Skeletal muscle cell (primary cell): ENCODE measurements at places on chromosomes 13 and 19.

DNA sequence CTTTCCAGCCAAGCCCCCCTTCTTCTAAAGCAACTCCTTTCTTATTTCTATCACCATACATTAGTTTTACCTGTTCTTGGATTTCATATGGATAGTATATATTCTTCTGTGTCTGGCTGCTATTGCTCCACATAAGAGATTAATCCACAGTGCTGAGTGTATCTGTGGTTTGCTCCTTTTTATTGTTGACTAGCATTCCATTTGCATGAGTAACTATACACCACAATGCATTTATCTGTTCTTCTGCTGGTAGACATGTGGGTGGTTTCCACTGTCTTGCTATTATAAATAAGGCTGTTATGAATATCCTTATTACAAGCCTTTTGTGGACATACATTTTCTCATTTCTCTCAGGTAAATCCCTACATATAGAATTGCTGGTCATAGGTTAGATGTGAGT lies 138.2 kb downstream of the SLC7A1 start:
- peak; percentile 62 for DNase-seq

- DNase-seq: no peak
Observed at GRCh38 chr19:3302755-3303154, 63.6 kb upstream of the NFIC start.

DNA sequence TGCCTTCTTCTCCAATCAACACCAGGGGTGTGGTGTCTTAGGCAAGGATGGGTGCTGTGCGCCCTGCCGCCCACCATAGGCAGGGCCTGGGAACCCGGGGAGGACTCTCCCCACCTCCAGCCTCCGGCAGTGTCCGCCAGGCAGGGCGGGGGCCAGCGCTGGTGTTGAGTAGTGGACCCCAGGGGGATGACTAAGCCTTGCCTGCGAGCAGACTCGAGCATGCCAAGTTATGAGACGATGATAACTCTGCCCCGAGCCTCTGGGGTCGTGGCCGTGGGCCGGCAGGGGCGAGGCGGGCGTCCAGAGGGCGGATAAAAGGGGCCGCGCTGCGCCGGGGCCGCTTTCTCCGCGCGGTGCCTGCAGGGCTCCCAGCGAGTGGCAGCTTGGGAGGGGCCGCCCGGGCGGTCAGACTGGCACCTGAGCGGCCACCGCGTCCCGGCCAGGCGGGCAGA lies at the start of gene MEDAG:
Gene MEDAG (plus strand): TSS at position 340 of the 452 bp plus-strand sequence. CDS start 245 bp downstream, outside the sequence.
- peak; percentile 90 for DNase-seq

- DNase-seq: no peak
Observed at GRCh38 chr19:40136818-40137217, 46.1 kb upstream of the ZNF780A start.

DNA sequence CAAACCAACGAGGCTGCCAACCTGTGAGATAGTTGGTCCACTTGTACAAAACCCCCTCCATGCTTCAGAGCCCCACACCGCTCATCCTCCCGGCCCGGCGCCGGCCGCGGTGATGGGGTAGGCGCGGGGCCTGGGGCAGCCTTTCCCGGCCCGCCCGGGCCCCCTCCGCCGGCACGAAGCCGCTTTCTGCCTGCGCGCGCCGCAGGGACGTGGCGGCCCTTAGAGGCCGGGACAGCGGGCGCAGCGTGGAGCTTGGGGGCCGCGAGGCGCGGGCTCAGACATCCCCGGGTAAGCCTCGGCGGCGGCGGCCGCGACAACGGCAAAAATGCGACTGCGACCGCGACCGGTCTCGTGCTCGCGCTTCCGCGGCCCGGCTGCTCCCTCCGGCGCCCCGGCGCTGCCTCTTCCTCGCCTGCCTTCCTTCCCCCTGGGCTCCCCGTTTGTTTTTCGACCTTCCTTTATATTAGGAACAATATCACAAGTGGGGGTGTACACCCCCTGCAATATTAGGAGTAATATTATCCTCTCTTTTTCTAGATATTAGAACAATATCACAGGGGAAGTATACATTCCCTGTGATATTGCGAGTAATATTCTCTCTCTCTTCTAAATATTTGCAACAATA lies 53.9 kb upstream of the CEACAM21 start:
- no peak for DNase-seq

GRCh38 chr13:105327581-105328126 lies 1207.8 kb downstream of the EFNB2 start:
- no peak for DNase-seq

GRCh38 chr13:80428349-80429096 lies 87.6 kb upstream of the SPRY2 start:
- DNase-seq: no peak

GRCh38 chr13:27495551-27495950 lies 45.2 kb upstream of the MTIF3 start:
- DNase-seq: no peak

- DNase-seq: no peak
Observed at GRCh38 chr13:33134213-33134612, 118.0 kb downstream of the KL start.

DNA sequence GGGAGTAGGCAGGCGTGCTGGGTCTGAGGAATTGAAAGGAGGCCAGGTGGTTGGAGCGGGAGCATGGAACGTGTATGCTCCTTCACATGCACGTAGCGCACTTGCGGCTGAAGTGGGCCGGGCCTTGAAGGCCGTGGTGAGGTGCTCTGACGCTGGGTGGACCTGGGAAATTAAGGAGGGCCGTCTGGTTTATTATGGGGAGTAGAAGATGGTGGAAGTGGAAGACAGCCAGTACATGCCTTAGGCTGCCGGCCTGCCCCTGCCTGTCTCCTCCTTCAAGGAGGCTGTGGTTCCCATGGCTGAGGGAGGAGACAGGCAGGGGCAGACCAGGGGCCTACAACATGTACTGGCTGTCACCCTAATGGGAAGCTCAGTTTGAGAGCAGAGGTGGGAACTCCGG lies 23.9 kb downstream of the GATAD2A start:
- DNase-seq: no peak

DNA sequence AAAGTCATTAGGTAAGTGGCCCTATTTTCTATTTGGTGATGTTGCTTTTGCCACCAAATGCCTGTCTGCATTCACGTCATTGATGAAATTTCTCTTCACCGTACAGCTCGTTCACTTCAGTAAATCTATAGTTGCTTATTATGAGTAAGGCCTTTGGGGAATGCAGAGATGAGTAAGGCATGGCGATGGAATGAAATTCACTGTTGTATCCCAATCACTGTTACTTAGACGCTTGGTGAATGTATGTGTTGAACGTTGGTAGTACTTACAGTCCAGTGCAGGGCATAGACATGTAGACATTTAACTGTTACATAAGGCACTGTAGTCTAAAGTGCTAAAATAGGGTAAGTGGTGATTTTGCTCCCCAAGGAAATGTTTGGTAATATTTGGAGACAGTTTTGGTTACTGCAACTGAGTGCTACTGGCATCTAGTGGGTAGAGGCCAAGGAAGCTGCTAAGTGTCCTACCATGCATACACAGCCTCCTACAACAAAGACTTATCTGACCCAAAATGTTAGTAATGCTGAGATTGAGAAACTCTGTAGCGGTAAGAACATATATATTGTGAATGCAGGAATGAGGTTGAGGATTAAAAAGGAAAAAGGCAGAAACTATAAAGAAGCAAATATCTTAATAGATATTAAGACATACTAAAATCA lies 5.8 kb downstream of the AKAP11 start:
- DNase-seq: peak; percentile 29

DNA sequence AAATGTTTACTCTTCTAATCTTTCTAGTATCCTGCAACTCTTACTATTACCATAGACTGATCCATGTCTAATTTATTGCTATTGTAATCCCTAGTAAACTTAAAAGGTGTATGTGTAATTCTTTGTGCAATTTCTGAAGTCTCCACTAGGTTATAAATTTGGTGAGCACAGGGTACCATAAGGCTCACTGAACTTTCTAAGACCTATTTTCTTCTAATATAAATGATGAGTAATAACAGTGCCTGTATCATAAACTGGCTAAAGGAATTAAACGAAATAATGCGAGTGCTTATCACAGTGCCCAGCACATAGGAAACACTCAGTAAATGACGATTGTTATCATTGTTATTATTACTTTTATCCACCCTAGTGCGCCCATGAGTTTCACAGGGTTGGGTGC lies 119.1 kb downstream of the KLF12 start:
- DNase-seq: no peak

DNA sequence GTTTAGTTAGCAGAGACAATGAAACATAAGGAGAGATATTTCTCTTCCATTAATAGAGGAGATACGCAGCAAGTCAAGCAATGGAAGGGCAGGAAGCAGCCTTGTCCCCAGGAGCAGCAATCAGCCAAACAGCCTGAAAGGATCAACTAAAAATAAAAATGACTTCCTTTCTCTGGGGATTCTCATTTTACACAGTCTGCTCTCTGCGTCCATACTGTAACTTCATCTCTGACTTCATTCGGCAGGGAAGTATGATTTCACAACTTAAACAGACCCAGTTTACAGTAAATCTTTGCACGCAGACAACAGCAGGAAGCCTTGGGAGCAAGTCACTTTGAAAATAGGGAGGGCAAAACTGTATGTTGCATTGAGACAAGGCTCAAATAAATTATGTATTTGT lies 826.7 kb downstream of the DIAPH3 start:
- no peak for DNase-seq

DNA sequence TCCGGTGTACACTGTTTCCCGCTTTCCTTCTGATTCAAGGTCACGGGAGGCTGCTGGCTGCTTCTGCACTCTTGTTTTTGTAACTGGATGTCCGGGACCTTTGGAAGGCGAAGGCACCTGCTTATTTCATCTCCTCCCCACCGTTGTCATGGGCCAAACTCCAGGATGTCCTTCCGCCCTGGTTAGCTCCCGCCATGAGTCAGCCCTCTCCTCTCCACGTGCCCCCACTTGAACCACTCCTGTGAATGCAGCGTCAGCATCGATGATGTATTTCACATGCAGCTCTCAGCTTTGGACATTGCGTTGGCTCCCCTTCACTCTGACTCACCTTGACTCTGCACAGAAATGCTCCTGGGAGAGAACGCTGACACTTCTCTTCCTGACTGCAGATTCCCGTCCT lies 5.5 kb upstream of the GALP start:
- peak; percentile 31 for DNase-seq
